MCF 10A (cell line): ENCODE measurements at places on chromosomes 12 and 14. TPM values are rescaled to one million over a fixed set of nuclear protein-coding genes. Genes with fewer than 3 reads are reported as not detected.

DNA sequence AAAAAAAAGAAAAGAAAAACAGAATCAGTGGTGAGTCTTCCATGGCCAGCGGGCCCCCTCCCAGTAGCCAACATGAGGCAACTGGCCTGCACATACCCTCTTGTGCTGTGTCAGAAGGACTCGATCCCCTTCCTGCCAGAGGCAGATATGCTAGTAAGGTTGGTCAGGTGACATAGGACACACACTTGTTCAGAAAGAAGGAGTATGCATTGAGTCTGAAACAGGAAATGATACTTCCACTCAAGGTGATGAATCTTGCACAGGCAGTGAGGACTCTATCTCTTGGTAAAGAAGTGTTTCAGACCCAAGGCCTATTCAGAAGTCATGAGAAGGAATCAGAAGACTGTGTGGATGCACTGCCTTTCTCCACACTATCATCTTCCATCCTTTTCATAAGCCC, 269.7 kb upstream of the FAR2 start:
- H3K4me1 ChIP-seq = peaks cover 18% of the 10 kb centered on the region
- no peaks in the 10 kb centered on the region for H3K36me3 ChIP-seq
- H3K27ac ChIP-seq = no peak overlapping the region
- H3K4me3 ChIP-seq = no peak overlapping the region
- no peak for DNase-seq
- H3K27me3 ChIP-seq = no peaks in the 10 kb centered on the region

DNA sequence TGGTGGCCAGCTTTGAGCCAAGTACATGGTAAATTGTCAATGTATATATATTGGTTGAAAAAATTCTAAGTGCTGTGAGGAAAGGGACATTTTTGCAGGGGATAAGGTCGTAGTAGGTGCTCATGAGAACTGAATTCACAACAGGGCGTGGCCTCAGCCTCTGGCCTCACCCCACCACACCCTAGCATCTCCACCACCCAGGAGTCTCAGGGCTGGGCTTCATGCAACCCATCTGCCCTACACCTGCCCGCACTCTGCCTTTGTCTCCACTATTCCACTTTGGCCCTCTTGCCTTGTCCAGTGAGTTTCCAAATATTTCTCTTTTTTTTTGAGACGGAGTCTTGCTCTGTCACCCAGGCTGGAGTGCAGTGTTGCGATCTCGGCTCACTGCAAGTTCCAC, 22.1 kb upstream of the AQP2 start:
- no peak overlapping the region for H3K27ac ChIP-seq
- no peaks in the 10 kb centered on the region for H3K36me3 ChIP-seq
- no peaks in the 10 kb centered on the region for H3K27me3 ChIP-seq
- H3K4me3 ChIP-seq = no peak overlapping the region

- H3K36me3 ChIP-seq = no peaks in the 10 kb centered on the region
- H3K27ac ChIP-seq = no peak overlapping the region
- H3K27me3 ChIP-seq = no peaks in the 10 kb centered on the region
- DNase-seq = no peak
- H3K4me1 ChIP-seq = no peaks in the 10 kb centered on the region
Observed at GRCh38 chr14:32457213-32457920, 128.3 kb downstream of the AKAP6 start.

- H3K27me3 ChIP-seq = no peaks in the 10 kb centered on the region
- no peak for DNase-seq
- H3K4me3 ChIP-seq = no peak overlapping the region
- no peaks in the 10 kb centered on the region for H3K4me1 ChIP-seq
Observed at GRCh38 chr14:104295681-104296387, 157.4 kb downstream of the KIF26A start.

The NAV3 gene
- total RNA-seq = 7.1 and 8.4 TPM in 2 replicates

- H3K4me1 ChIP-seq = no peaks in the 10 kb centered on the region
- peaks cover 41% of the 10 kb centered on the region for H3K36me3 ChIP-seq
- H3K4me3 ChIP-seq = no peak overlapping the region
- DNase-seq = no peak
Observed at GRCh38 chr12:3035171-3035570, 42.0 kb upstream of the TSPAN9 start.
